Stimulated activated CD4-positive, alpha-beta T cell treated with anti-CD3 and anti-CD28 coated beads, Interleukin-1b, Interleukin-23, amount 100 ng/mL, for 48 hours (primary cell): ENCODE measurements at places on chromosomes 2 and 18.

- no peak for DNase-seq
These were observed 25.1 kb upstream of the GPR75 start for GRCh38 chr2:53884883-53885282.

- no peak for DNase-seq
These were observed 4.9 kb downstream of the KCNIP3 start for GRCh38 chr2:95301876-95302641.

DNA sequence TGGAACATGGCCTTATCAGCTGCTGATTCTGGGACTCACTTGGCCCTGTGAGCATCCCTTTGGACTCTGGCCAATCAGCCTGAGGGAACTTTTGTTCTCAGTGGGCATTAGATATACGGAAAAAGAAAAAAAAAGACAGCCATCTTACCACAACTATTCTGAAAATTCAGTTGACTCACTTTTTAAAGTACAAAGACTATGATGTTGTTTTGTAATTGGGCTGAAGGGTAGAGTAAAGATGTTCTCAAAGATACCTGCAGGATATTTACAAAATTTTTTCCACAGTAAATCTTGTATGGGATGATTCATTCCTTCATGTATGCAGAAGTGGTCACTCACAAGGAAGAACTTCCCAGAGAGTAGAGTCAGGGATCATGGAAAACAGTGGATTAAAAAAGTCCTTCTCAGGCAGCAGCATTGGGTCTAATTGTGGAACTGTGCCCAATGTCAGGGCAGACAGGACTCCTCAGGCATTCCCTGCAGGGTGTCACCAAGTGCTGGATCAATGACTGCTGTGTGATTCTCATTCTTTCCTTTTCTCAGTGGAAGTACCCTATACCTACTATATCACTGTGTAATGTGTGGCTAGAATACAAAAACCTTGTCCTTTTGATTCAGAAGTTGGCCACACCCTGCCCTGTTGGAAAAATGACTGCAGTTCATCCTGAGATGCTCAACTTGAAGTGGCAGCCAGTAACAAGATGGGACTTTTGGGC, 35.4 kb downstream of the SULT1C4 start:
- no peak for DNase-seq

DNA sequence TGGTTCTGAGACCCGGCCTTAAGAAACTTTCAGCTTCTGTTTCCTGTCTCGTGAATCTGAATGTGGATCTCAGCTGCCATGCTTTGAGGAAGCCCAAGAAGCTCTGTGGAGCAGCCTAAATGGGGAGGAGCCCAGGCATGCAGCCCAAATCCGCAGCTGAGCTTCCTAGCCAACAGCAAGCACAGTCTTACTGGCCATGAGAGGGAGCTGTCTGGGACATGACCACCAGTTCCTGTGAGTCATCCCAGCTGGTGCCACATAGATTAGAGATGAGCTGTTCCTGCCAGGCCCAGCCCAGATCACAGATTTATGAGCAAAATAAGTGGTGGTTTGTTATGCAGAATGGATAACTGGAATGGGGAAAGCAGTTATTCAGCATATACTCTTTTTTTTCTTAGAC, 224.4 kb upstream of the APCDD1 start:
- DNase-seq, result peak; percentile 6

DNA sequence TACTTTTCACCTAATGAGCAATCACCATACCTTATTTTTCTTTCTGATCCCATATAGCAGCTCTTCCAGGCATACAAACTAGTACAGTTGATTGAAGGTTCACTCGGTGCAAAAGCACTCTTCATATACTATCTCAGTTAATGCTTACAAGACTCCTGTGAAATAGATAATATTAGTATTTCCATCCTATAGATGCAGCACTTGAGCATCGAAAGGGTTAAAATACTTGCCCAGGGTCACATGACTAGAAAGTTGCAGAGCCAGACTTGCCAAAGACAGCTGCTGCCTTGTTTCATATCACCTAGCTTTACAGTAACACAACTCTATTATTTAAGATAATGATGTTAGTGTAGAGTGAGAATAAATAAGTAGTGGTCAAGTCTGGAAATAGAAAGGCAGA, 466.0 kb upstream of the TNP1 start:
- DNase-seq, result no peak

DNA sequence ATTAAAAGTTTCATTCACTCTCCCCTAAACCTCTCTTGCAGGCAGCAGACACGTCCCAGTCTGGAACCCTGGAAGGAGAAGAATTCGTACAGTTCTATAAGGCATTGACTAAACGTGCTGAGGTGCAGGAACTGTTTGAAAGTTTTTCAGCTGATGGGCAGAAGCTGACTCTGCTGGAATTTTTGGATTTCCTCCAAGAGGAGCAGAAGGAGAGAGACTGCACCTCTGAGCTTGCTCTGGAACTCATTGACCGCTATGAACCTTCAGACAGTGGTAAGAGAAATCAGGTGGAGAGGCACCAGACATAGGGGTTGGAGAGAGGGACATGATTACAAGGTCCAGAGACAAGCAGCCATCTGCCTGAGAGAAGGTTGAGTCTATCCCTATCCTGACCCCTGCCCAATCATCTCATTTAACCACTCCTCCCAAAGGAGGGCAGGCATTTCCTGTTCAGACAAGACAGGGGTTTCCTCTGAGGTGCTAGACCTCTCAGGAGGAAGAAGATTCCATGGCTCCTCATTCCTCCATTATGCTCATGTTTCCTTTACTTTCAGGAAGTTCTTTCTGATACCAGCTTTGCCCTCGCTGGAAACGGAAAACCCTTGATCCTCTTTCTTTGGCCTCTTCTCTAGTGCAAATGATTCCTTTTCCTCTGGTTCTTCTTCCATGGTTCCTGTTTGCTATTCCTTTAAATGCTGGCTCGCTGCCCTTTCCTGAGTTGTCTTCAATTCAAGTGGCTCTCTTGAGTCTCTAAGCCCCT, 15.1 kb downstream of the PLCD4 start:
- DNase-seq, result no peak

- DNase-seq, result no peak
These were observed 40.0 kb downstream of the TEX44 start for GRCh38 chr2:231632559-231633142.

DNA sequence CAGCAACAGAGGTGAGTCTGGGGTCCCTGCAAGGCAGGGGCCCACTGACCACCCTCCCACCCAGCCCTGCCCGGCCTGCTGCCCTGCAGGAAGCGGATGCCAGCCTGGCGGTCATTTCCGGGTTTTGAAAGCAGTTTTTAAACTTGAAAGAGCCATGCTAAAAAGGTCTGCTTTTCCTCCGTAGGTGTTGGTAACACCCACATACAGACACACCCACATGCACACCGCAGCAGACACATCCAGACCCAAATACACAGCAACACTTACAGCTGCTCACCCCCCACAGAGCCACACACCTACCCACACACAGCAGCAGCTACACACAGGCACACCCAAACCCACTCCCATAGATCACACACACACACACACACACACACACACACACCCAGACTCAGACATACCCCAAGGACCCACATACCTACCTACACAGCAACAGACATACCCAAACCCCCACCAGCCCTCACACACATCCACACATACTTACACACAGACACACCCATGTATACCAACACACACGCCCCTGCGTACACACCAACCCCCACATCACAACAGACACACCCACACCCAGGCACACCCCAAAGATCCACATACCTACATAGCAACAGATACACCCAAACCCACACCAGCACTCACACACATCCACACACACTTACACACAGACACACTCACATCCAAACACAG, 7.6 kb downstream of the ZFP36L2 start:
- peak; percentile 45 for DNase-seq

GRCh38 chr2:96864343-96865091, 5.4 kb downstream of the SEMA4C start:
- DNase-seq, result no peak

DNA sequence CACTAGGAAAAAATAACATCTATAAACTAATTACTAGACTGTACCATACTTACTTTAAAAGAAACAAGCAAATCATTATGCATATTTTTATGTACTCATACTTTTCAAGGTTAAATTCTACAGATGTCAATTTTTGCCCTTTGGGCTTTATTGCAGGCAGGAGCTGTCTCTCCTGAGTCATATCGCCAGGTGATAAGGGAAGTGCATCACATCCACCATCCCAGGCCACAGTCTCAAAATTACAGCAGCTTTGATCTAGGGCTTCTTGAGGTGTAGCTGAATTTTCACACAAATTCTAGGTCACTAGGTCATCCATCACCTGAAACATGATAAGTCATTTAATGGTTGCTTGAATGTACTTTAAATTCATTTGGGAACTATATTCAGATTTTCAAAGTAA, 38.4 kb upstream of the FRZB start:
- DNase-seq, result no peak

DNA sequence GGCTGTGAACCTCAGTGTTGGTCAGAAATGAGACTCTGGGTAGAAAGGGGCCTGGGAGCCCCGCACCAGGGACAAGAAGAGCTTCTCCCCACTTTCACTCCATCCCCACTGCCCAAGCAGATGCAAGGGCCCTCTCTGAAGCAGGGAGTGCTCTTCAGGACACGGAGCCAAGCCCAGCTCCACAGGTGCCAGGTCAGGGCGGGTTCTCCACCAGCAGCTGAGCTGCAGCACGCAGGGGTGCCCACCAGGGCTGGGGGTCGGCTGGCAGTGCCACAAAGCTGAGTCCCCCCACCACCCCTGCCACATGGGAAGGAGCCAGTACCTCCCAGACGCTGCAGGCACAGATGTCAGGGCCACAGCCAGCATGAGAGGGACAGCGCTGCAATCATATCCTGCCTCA, 106.2 kb downstream of the INHBB start:
- no peak for DNase-seq

DNA sequence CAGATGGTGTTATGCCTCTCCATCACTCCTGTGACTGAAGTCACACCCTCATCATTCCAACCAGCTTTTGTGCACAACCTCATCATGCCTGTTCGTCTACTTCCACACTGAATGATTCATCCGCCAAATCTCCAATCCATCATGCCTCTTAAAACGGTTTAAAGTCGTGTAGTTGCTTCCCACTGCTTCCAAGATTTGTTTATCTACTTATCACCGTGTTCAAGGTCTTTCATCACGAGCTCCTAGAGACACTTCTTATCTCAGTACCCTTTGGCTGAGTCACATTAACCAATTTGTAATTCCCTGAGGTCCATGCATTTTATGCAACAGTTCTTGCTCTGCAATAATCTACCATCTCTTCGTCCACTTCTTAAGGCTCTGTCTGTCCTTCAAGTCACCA, 592.3 kb upstream of the ID2 start:
- no peak for DNase-seq

DNA sequence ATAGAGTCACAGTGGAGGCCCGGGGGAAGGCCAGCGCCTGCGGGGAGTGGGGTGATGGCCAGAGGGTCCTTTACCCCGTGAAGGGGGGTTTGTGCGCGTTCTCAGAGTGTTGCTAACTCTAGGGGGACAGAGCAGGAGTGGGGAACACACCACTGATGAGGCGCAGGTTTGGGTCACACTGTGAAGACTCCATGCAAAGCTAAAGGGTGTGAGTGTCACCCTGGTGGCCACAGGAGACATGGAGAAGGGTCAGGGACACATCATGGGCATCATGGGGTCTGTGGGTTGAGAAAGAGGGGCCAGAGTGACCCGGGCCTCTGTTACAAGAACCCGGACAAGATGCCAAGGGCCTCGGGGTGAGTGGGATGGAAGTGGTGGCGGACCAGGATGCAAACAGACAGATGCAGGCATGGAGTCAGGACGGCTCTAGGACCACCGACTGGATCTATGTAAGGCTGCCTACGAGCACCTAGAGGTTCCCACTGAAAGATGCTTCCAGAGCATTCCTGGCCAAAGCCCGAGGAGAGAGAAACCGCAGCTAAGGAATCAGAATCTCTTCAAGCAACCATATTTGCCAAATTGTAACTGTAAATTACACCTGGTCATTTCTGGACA, 84.3 kb downstream of the PXDN start:
- no peak for DNase-seq

GRCh38 chr2:23602116-23602515, 217.1 kb downstream of the KLHL29 start:
- DNase-seq, result no peak

DNA sequence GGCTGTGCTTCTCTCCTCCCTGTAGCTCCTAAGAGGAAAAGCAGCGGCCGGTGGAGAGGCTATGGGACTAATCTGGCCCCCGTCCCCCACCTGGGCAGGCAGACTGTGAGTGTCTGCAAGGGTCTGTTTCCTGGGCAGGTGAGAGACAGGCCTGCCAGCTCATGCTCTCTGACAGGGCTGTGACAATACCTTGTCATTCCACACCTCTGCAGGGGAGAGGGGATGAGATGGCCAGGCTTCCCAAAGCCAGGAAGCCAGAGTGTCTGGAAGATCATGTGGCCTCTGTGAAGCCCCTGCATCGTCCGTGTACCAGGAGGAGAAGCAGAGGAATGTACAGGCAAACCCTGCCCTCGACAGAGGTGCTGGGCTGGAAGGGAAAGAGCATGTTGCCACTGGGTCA, 142.5 kb upstream of the GATA6 start:
- DNase-seq, result no peak

GRCh38 chr18:1467461-1467964, 562.8 kb downstream of the ADCYAP1 start:
- DNase-seq, result no peak

DNA sequence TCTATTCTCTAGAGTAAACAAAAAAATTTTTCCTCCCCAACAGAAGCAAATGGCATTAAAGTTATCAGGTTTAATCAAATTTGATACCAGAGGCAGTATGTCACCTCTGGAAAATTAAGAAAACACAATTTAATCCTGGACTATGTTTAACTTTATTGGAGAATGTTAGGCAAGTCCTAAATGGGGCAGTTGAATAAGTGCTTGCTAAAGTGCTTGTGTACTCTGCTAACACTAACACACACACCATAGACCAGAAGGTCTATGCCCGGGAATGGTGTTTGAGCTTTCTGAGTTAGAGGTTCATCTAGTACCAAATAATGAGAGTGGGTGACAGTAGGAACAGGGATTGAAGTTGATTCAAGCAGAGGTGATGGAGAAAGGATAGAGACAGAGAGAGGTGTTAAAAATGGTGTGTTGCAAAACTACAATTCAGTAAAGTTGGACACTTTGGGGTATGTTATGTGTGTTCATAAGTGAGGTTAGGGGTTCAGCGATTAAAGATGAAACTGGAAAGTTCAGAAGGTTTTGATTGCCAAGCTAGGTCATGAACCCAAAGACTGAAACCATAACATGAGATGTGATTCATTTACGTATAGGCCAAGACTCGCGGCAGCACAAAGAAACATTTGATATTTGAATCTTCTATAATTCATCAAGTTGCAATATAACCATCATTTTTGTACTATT, 40.5 kb upstream of the PEX13 start:
- no peak for DNase-seq

GRCh38 chr2:176187899-176188773, at the start of gene HOXD1:
TSS of gene HOXD1 (plus strand) at chr2:176188668. CDS start at chr2:176188802, 134 bp downstream.
- no peak for DNase-seq

GRCh38 chr2:211631503-211631902, 907.1 kb downstream of the ERBB4 start:
- no peak for DNase-seq

DNA sequence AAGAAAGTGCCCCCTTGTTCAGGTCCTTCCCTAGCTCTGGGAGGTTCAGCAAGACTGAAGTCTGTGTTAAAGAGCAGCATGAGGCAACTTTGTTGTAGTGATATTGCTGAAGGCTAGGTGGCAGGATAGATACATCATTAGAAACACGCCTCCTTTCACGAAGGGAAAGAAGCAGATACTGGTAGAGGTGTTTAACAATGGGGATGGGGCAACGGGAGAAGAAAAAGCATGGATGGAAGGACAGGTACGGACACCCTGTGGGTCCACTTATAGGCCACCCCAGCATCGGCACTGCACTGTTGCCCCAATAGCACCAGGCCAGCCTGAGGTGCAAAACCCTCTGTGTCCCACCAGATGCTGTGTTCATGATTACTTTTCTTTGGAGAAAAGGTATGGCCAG, 3.5 kb upstream of the IGFBP5 start:
- no peak for DNase-seq

GRCh38 chr2:187478719-187479118, 30.7 kb upstream of the CALCRL start:
- DNase-seq, result no peak
